Astrocyte of the cerebellum (primary cell): ENCODE measurements at places on chromosomes 11 and 22.

- no peak for DNase-seq
Observed at GRCh38 chr11:126090452-126090851, 27.8 kb upstream of the CDON start.

GRCh38 chr11:8034604-8035190 is 46.3 kb upstream of the TUB start:
- DNase-seq = no peak

- no peak for DNase-seq
Observed at GRCh38 chr22:39212721-39213376, 31.9 kb downstream of the PDGFB start.

GRCh38 chr11:48104568-48104924 is 112.1 kb upstream of the OR4B1 start:
- DNase-seq = no peak

DNA sequence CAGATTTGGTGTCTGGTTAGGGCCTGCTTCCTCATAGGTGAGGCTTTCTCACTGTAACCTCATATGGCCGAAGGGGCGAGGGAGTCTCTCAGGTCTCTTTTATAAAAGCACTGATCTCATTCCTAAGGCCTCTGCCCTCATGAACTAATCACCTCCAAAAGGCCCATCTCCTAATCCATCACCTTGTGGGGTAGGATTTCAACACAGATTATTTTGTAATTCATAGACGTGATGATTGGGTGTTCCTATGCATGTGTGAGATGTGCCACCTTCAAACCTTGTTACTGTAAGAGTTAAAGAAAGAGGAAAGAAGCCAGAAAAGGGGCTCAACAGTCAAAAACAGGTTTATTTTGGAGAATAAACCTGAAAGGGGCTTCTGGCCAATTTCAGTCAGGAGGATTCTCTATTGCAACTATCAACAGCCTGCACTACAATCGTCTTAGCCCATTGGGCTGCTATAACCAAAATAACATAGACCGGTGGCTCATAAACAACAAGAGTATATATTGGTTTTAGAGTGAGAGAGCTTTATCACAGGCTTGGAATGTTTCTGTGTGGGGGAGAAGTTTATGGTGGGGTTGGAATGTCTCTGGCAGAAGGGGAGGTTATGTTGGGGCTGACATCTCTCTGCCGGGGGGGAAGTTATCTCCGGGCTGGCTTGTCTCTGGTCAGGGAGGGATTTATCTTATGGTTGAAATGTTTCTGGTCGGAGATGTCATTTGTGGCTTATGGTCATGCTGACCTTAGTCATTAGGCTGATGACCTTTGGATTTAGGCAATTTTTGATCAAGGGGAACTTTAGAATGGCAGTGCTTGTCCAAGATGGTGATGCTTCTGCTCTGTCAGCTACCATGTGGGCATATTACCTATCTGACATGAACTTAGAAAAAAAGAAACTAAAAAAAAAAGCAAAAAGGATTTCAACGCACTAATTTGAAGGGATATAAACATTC is 35.1 kb downstream of the CSF2RB start:
- DNase-seq = no peak

DNA sequence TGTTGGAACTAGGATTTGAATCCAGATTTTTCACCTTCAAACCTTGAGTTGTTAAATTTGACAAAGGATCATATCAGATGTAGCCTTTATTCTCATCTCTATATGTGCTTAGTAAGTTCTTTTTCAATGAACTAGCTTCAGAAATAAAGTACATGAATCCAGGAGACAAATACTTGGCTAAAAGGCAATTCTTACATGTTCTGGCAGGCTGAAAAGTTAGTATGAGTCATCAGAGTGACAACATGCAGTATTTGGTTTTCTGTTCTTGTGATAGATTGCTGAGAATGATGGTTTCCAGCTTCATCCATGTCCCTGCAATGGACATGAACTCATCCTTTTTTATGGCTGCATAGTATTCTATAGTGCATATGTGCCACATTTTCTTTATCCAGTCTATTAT is 40.4 kb downstream of the BBOX1 start:
- no peak for DNase-seq

DNA sequence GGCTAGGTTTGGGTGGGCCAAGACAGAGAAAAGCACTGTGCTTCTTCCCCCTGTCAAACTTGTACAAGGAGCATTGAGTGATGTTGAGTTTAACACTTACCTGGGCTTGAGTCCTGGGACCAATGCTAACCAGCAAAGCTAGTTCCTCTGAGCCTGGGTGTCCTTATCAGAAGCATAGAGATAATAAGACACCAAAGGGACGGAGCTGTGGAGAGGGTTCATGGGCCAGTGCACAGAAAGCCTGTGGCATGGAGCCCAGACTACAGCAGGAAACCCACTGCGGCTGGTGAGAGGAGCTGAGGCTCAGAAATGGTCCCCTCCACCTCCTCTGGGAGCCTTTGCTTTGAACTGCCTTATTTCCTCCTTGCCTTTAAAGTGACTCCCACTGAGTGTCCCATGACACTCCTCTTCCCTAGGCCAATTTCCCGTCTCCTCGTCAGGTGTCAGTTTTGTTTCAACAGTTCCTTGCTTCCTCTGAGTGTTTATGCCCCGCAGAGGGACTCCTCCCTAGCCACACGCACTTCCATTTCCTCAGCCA is 9.4 kb downstream of the SLCO2B1 start:
- no peak for DNase-seq

DNA sequence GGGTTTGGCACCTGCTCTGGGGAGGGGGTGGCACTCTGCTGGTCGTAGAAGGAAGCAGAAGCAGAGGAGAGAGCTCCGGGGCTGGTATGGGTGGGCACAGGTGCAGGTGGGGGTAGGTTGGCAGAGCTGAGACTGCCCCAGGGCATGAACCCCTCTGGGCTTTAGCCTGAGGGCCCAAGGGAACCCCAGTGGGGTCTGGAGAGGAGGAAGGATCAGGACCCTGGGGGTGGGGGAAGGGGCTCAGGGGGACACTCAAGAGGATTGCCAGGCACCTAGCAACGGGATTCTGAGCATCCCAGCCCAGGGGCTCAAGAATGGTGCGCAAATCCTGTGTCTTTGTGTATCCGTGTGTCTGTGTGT is 6.3 kb downstream of the ALDH3B2 start:
- DNase-seq = no peak

- DNase-seq = peak; percentile 78
Observed at GRCh38 chr11:110984147-110984546, 261.4 kb upstream of the POU2AF2 start.

DNA sequence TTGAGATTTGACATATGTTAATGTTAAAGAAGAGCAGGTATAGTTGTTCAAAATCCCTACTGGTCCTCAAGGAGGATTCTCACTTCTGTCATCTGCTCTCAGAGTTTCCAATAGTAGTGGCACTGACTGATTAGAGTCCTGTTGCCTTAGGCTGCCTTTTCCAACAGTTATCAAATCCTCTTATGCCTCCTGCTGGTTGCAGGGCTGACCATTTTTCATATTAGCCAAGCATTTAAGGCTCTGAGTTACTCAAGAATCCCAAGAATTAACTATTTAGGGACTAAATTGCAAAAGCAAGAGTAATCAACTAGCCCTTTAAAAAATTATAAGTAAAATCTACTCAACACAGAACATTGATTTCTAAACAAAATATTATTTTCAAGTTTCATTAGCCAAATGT is 212.0 kb upstream of the CHORDC1 start:
- DNase-seq = no peak

GRCh38 chr11:70244698-70245097 is 25.8 kb upstream of the PPFIA1 start:
- DNase-seq = peak; percentile 60

GRCh38 chr11:9047964-9048523 is 43.4 kb downstream of the SCUBE2 start:
- no peak for DNase-seq

DNA sequence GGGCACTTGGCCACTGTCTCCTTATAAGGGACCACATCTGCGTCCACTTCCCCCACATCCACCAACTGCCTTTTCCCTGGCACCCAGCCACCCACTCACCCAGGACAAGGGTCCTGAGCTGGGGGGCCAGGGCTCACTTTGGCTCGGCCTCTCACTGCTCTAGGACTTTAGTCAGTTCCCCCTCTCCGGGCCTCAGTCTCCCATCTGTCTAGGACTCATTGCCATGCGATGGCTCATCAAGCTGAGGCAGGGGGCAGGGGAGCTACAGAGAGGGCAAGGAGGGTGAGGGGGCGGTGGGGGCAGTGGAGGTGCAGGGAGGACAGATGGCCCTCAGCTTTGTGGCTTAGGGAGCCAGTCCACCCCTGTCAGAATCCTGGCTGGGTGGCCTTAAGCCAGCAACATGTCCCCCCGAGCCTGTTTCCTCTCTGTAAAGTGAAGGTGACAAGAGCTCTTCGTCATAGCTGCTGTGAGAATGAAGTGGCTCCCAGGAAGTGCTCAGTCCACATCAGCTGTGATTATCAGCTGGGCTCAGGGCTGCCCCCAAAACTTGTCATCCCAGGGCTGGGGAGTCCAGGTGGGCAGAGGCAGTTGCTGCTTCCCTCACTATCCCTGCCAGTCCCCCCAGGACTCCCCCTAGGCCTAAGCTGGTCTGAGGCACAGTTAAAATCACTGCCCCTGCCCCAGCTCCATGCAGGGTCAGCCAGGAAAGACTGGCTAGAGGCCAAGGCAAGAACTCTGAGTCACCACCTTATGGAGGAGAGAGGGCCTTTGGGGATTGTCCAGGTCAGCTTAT is 14.9 kb downstream of the RAC2 start:
- DNase-seq = peak; percentile 66

DNA sequence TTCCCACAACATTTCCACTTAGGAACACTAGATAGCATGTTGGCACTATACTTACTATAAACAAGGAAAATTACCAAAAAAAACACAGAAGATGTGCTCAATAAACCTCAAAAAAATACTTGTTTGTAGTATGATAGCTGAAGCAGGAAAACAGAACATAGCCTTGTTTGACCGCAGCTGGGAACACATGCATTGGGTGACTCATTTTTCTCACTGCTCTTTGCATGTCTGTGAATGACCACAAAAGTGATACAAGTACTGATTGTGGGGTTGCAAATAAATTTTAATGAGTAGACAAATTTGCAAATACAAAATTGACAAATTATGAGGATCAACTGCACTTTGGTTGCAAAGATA is 22.8 kb upstream of the GUCY1A2 start:
- peak; percentile 89 for DNase-seq

- DNase-seq = no peak
Observed at GRCh38 chr11:69821511-69822040, 2.4 kb upstream of the FGF3 start.

- no peak for DNase-seq
Observed at GRCh38 chr11:78304201-78304600, 113.4 kb downstream of the GAB2 start.
